ENCODE measurements at places on chromosomes 1 and 21. TPM values are rescaled to one million over a fixed set of nuclear protein-coding genes. Genes with fewer than 3 reads are reported as not detected.

The SCNM1 gene
- 32.7 TPM for total RNA-seq

The GNAT2 gene
- not detected for total RNA-seq

The CR1L gene
- total RNA-seq, result 0.71 TPM

The APOBEC4 gene
- not detected for total RNA-seq

The NEGR1 gene
- total RNA-seq, result 34.7 TPM

The SMYD3 gene
- 12.4 TPM for total RNA-seq

The LAD1 gene
- total RNA-seq, result 0.51 TPM

The AUNIP gene
- not detected for total RNA-seq

All from mesenteric fat pad (tissue), 1 donor.